ENCODE measurements at places on chromosomes 13 and 19.

- DNase-seq, result peak; percentile 3
Observed at GRCh38 chr13:32381539-32381938, 46.4 kb downstream of the N4BP2L1 start.

- DNase-seq, result no peak
Observed at GRCh38 chr19:12785431-12786031, 5.8 kb upstream of the JUNB start.

DNA sequence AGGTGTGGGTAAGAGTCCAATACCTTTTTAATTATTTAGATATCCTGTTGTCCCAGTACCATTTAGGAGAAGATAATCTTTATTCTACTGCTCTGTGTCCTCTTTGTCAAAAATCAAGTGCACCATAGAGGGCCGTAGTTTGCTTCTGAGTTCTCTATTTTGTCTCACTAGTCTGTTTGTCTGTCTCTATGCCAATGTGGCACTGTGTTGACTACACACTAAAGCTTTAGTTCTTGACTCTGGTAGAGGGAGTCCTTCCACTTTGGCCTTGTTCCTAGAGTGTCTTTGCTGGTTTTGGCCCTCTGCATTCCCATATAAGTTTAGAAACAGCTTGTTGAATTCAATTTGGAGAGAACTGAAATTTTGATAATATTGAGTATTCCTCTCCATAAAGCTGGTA, 75.9 kb downstream of the SCGB2B2 start:
- no peak for DNase-seq

DNA sequence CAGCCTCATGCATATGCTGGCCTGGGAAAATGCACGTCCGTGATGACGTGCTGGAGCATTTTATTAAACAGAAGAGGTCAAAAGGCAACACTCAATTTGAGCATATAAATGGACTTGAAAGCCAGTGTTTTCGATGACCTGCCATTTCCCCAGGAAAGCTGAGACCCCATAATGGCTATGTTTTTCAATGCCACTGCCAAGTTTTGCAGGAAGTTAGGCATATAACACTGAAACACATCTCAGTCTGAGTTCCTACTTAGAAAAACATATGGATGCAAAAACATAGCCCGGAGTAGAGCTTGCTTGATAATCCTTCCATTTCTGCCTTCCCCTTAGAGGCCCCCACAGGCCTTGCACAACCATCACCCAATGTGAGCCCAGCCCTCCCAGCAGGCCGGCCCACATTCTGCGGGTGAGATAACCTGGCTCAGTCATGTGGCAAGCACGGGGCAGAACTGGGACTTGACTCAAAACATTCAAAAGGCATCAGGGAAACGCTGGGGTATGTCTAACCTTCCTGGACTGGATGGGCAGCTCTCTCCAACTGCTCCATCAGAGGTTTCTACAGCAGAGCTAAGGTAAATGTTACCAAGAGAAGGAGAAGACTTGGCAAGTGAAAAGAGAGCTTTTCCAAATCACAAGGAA, 24.9 kb downstream of the EPS15L1 start:
- no peak for DNase-seq

GRCh38 chr13:26280822-26281221, 26.9 kb downstream of the CDK8 start:
- no peak for DNase-seq

GRCh38 chr13:111666164-111666776, 345.8 kb downstream of the TEX29 start:
- no peak for DNase-seq

DNA sequence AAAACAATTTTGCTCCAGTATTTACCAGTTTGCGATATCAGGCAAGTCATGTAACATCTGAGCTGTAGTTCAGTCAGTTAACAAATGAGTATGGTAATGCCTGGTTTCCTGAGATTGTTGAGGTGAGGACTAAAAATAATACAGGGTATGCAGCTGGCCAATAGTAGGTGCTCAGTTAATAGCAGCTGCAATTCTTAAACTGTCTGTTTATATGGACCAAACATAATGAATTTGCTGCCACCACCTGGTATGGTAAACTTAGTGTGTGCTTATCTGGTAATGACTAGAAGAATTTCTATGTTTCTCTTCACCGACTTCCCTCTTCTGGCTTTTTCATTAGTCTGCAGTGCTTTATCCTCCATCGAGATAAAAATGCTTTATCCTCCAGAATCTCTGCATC, 9.1 kb downstream of the ZMYM2 start:
- no peak for DNase-seq

All from right renal pelvis (tissue), 4 donors.